ENCODE measurements at places on chromosomes 3 and 15.
A peak's percentile ranks its signal among the peaks of the same experiment; 100 is the strongest.

- no peak for DNase-seq
These were observed 398.8 kb downstream of the MECOM start for GRCh38 chr3:169264711-169265110.

GRCh38 chr3:113831103-113831355 lies 7.6 kb upstream of the GRAMD1C start:
- no peak for DNase-seq

- DNase-seq, result no peak
These were observed at the start of gene RAB43 for GRCh38 chr3:129121792-129122411. Gene RAB43 (minus strand): TSS chr3:129121804. CDS start chr3:129121489, 315 bp downstream.

GRCh38 chr15:73388256-73388781 lies 19.6 kb upstream of the HCN4 start:
- peak; percentile 20 for DNase-seq

DNA sequence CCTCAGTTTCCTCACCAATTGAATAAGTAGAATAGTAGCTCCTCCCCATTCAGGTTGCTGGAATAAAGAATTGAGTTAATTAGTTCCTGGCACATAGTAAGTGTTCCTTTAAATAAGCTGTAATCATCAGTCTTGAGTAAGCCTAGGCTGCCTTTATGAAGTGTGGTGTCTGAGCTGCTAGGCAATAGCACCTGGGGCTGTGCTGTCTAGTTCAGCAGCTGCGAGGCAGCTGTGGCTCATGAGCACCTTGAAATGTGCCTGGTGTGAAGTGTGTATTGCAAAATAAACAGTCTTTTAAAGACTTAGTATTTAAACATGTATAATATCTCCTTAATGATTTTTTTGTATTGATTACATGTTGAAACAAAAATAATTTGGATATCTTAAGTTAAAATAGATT lies 77.6 kb downstream of the TOP2B start:
- DNase-seq, result no peak

- DNase-seq, result no peak
These were observed 14.3 kb upstream of the LIMD1 start for GRCh38 chr3:45580112-45580765.

GRCh38 chr3:66098436-66098835 lies 59.7 kb upstream of the MAGI1 start:
- peak; percentile 75 for DNase-seq

DNA sequence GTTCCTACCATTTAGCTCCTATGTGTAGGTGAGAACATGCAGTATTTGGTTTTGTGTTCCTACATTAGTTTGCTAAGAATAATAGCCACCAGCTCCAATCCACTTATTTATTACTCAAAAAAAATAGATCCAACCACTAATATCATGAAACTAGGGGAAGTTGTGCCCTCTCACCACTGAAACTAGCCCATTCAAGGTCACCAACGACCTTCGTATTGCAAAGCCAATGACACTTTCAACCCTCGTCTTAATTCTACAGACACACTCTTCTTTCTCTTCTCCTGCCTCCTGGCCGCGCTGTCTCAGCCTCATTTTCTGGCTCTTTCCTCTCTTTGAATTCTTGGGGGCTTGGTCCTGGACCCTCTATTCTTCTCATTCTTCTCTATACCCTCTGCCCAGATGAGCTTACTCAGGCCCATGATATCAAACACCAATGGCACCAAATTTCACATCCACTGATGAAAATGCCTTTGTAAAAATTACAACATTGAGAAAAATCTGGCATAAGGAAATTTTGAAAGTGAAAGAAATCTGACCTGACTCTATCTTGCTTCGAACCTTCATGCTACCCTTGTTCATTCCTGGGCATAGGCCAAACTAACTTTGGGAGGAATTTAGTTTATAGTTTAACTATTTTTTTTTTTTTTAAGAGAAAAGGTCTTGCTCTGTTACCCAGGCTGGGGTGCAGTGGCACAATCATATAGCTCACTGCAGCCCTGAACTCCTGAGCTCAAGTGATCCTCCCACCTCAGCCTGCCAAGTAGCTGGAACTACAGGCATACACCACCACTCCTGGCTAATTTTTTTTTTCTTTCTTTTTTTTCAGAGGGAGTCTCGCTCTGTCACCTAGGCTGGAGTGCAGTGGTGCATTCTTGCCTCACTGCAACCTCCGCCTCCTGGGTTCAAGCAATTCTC lies 25.4 kb upstream of the LIMD1 start:
- no peak for DNase-seq

- no peak for DNase-seq
These were observed 9.8 kb downstream of the SLC6A1 start for GRCh38 chr3:11002371-11002807.

- no peak for DNase-seq
These were observed 51.1 kb downstream of the SERP1 start for GRCh38 chr3:150495149-150495548.

- DNase-seq, result no peak
These were observed 3.5 kb upstream of the IL20RB start for GRCh38 chr3:136954251-136954650.

DNA sequence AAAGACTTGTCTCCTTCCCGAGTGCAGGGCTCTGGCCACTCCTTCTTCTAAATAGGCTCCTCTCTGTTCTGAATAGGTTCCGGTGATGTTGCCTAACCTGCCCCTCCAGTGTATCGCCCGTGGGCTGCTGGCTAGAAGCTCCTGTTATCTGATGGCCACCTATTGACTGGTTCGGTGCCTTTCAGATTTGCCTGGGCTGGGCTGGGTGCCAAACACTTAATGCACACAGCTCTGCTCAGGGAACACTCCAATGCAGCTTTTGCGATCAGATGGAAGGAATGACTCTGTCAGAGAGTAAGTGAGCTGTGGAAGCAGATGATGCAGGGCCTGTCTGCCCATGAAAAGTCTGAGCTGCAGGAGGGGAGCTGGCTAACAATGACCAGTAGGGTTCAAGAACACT lies 112.9 kb downstream of the CORO2B start:
- no peak for DNase-seq

- no peak for DNase-seq
These were observed 11.5 kb downstream of the RBPMS2 start for GRCh38 chr15:64763874-64764273.

DNA sequence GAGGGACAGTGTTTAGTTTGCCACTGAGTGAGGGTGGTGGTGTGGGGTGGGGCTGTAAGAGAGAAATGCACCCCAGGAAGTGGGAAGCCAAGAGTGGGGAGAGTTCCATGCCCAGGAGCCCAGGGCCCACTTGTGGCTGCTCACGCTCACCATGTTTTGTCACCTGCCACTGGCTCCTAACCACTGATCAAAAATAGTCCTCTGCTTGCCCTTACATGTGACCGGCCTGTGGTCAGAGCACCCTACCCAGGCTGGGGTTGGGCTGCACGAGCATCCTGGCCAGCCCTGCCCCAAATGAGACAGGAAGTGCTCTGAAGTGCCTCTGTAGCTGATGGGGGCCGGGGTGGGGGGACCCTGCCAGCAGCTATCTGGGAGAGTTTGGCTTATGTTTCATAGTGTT lies 216.3 kb downstream of the RPLP1 start:
- no peak for DNase-seq

GRCh38 chr15:37004373-37004869 lies 95.9 kb downstream of the MEIS2 start:
- no peak for DNase-seq

DNA sequence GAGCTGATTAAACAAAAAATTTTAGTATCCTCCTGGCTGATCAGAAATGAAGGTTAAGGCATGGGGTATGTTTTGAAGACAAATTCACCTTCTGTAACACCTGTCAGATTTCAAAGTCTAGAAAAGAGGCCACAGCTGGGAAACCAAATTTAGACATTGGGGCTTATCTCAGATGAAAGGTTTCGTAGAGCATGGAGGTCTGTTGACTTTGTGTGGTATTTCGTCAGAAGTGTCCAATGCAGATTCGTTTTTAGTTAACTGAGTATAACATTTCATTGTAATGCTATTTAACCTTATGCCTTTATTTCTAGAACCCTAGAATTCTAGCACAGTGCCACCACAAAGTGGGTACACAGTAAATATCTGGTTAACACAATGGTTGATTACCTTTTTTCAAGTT lies 61.7 kb downstream of the FNDC3B start:
- no peak for DNase-seq

GRCh38 chr3:16288664-16289063 lies 23.7 kb downstream of the OXNAD1 start:
- no peak for DNase-seq

DNA sequence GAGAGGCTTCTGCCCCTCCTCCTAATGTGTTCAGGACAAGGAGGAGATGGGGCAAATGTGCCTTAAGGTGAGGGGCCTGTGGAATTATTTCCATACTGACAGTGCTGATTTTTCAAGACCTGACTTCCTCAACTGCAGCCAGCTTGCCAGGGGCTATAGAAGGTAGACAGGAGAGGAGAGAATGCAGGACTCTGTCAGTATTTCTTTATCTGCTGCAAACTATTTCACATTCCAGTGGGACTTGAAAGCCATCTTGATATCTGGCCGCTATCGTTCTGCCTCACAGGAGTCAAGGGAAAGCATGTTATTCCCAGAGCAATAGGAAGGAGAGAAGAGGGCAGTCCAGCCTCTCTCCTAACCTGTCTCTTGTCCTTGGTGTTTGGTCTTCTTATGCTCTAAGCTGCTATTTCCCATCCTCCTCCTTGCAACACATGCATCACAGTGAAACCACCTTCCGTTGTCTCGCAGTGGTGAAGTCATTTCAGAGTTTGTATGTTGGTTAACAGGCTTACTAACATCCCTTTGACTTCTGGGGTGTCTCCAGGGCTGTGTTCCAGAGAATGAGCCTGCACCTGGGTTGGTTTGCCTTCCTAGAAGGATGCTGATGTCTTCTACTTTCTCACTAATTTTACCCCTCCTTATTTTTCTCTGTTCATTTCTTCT lies 95.1 kb upstream of the MRPS22 start:
- no peak for DNase-seq

- DNase-seq, result no peak
These were observed 19.1 kb upstream of the ADGRG7 start for GRCh38 chr3:100590114-100590839.

GRCh38 chr15:68818769-68819494 lies 1.8 kb downstream of the ANP32A start:
- no peak for DNase-seq

DNA sequence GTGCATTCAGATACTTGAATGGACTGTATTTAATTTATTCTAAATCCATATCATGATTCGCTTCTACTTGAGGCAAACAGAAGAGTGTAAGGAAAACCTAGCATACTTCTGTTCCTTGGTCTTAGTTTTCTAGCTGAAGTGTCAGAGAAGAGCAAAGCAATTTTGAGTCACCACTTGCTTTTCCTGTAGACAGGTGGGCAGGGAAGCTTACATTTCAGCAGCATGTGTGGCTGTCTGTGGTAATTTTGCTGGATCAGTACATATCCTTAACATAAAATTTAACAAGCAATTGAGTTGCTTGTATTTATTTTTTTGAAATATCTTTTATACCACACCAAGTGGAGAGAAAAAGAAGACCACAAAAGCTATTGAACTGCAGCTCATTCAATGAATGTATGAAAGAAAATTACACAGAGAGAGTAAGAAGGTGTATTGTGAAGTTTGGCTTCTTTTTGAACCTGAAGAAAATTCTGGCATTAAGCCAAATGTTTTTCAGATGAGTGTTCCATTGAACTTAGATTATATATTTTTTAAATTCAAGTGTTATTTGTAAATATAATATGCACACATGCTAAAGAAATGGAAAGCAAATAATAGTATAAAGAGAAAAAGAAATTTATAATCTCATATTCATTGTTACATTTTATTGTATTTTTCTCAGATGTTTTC lies 747.6 kb downstream of the NAALADL2 start:
- no peak for DNase-seq

GRCh38 chr3:103785017-103785416 lies 1350.2 kb downstream of the ZPLD1 start:
- no peak for DNase-seq

GRCh38 chr3:122004107-122004506 lies 17.9 kb downstream of the ILDR1 start:
- no peak for DNase-seq
